ENCODE measurements at places on chromosomes 4 and X.

GRCh38 chr4:24888475-24889344 is 24.1 kb downstream of the CCDC149 start:
- no peak for DNase-seq

- DNase-seq, result no peak
Observed at GRCh38 chr4:76363556-76364290, 57.2 kb downstream of the STBD1 start.

- no peak for DNase-seq
Observed at GRCh38 chrX:13153796-13154195, 109.4 kb upstream of the FAM9C start.

DNA sequence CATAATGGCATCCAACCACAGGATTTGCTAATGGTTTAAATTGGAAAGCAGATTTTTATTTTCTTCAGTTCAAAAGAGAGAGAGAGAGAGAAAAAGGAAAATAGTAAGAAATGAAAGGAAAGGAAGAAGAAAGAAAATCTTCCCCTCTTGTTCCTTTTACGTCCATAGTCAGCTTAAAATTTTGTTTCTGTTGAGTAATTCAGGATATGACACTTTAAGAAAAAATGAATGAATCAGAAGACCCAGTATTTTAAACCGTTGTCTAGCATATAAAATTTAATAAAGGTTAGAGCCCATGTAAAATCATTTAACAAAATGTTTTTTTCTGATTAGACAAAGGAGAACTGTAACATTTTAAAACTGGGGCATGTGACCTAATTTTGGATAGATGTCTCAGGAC is 391.8 kb upstream of the EPHA5 start:
- DNase-seq, result no peak

- no peak for DNase-seq
Observed at GRCh38 chr4:36115312-36115711, 129.0 kb downstream of the ARAP2 start.

GRCh38 chr4:104494185-104494584 is 509 bp downstream of the CXXC4 start:
- DNase-seq, result no peak

GRCh38 chr4:150972592-150972991 is 42.5 kb downstream of the LRBA start:
- DNase-seq, result no peak

- DNase-seq, result no peak
Observed at GRCh38 chr4:48429709-48430474, 53.3 kb upstream of the SLC10A4 start.

- DNase-seq, result no peak
Observed at GRCh38 chr4:87117732-87118075, 102.7 kb downstream of the KLHL8 start.

- no peak for DNase-seq
Observed at GRCh38 chr4:139622901-139623381, 42.7 kb upstream of the MGST2 start.

All from CD4-positive, alpha-beta T cell treated with Interferon alpha-2 for 1 hour (primary cell).